NCI-H1092 (cell line): ENCODE measurements at places on chromosomes 16 and 17.

DNA sequence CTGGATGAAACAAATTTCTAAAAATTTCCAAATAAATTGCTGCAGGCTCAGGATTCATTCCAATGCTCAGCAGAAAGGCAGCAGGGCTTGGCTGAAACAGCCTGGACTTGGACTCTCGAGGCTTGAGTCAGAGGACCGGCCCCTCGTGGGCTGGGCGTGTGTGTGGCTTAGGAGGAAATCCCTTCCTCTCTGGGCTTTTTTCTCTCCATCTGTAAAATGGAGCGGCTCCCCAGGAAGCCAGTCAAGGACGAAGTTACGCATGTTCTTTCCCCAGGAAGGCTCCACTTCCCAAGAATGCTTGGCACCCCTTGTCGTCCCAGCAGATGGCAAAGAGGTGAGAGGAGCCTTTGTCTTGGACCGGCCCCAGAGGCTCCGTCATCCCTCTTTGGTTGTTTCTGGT, 13.5 kb downstream of the SLC46A1 start:
- no peak for DNase-seq

GRCh38 chr17:80103449-80104085, 2.2 kb downstream of the GAA start:
- DNase-seq, result no peak

DNA sequence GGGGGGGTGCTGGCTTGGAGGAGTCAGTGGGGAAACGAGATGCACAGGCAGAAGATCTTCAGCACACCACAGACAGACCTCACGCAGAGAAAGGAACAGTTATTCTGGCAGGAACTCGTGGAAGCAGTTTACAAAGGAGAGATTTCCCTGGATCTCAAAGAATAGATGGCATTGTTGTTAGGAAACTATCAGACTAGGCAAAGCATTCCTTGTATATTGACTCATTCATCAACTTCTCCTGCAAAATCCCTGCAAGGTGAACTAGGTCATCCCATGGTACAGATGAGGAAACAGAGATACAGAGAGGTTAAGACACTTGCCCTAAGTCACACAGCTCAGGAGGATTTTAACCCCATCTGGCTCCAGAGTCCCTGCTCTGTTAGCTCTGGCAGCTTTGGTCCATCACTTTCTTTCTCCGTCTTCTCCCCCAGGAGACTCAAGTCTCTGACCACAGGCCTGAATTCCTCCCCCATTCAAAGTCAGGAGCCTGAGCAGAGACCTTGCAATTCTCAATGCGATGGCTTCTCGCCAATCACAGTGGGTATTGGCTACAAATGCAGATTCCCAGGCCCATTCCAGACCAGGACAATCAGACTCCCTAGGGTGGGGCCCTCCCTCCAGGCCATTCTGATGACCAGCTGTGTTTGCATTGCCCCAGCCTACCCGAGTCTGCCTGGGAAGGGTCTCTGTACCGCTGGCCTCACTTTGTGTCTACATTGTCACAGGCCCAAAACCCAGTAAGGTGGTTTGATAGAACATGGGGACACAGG, 56.4 kb downstream of the LITAF start:
- DNase-seq, result no peak

DNA sequence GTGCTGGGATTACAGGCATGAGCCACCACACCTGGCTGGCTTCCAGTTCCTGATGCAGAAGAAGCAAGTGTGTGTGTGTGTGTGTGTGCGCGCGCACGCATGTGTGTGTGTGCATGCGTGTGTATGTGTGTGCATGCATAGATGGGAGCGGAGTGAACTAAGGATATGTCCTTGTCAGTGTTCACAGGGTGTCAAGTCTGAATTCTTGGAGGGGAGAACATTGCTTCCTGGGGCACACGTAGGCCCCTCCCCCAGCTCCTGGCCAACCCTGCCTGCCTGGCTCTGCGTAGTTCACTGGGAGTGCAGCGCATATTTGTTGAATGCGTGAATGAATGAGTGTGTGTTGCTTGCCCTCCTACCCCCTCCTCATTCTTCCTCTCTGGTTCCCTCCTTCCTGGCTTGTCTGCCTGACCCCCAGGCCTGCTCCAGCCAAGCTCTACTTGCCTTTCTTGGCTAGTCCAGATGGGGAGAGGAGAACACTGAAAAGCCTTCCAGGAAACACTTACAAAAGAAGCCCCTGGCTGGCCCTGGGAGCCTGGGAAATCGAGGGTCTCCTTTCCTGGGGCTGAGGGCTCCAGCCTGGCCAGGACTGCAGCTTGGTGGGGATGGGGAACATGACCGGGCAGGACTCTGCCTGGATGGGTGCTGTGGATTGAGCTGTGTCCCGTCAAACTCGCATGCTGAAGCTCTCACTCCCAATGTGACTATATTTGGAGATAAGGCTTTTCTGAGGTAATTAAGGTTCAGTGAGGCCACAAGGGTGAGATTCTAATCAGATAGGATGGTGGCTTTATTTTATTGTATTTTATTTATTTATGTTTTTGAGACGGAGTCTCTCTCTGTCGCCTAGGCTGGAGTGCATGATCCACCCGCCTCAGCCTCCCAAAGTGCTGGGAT, 27.9 kb downstream of the IGFBP4 start:
- no peak for DNase-seq

DNA sequence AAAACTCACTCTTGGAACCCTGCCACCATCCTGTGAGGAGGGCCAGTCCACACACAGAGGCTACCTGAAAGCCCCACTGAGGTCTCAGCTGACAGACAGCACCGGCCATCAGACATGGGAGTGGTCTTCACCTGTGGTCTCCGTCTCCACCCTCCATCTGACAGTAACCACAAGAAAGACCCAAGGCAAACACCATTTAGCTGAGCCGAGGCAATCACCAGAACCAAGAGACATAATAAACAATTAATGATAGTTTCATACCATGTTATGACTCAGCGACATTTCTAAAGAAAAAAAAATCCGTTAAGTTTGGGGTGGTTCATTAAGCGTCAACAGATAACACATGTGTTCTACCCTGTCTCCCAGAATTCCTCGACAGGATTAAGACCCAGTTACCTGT, 6.1 kb upstream of the EVPLL start:
- DNase-seq, result no peak

GRCh38 chr16:79600638-79601091, at the start of gene MAF:
Gene MAF, minus strand, starts transcription at chr16:79600737. Its CDS starts 835 bp downstream, at chr16:79599902.
- DNase-seq, result peak; percentile 55

GRCh38 chr17:31311526-31311925, 2.3 kb downstream of the EVI2B start:
- DNase-seq, result no peak

GRCh38 chr16:75589306-75589705, 23.1 kb downstream of the GABARAPL2 start:
- DNase-seq, result no peak

DNA sequence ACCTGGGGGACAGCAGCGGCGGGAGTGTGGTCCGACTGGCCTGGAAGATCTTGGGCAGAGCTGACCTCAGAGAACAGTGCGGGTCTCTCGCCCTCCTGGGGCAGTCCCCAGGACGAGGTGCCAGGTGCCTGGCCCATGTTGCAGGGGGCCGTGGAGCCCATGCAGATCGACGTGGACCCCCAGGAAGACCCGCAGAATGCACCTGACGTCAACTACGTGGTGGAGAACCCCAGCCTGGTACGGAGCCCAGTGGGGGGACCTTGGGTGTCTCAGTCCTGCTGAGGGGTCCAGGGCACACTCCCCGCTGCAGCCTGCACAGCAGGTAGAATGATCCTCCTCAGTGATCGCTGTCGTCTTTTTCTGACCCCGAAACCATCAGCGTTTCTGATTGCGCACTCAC, 1.4 kb downstream of the GPS1 start:
- DNase-seq, result no peak

DNA sequence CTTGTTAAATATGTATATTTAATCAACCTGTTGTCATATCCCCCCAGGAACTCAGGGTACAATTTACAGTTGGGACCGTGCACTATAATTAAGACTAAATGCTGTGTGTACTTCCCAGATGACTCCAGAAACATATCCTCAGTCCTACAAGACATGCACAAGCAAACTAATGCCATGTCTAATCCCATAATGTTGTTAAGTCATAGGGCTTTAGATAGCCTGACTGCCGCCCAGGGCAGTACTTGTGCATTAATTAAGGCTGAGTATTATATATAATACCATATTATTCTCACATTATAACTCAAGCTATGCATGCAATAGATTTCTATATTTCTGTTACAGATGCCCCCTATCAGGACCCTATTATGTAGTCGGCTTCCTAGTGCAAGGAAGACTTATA, 20.1 kb upstream of the CPHXL start:
- no peak for DNase-seq

GRCh38 chr17:16583781-16584180, 14.8 kb upstream of the ZNF287 start:
- DNase-seq, result no peak

DNA sequence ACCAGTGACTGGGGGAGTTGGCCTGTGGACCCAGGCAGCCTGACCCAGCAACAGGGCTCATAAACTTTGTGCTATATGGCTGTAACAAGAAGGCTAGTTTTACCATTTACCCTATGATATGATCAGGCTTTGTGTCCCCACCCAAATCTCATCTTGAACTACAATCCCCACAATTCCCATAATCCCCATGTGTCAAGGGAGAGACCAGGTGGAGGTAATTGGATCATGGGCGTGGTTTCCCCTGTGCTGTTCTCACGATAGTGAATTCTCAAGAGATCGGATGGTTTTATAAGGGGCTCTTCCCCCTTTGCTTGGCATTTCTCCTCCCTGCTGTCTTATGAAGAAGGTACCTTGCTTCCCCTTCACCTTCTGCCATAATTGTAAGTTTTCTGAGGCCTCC, 111.2 kb upstream of the NLRP1 start:
- no peak for DNase-seq

DNA sequence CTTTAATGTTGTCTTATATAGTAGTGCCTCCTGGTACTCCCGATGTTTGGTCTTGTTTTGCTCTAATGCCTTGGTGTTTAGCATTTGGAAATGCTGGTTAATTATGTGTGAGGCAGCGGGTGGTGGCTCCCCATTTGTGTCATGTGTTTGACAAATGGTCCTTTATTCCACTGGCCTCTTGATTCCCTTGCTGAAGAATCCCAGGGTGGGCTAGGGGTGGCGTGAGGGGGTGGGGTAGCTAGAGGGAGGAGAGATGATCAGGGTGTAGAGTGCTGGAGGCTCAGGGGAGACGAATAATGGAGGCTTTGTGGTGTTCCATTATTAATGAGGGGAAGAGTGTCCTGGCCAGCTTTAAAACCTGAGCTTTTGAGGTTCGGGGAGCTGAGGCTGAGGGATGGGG, 5.4 kb downstream of the DYNLL2 start:
- DNase-seq, result no peak

DNA sequence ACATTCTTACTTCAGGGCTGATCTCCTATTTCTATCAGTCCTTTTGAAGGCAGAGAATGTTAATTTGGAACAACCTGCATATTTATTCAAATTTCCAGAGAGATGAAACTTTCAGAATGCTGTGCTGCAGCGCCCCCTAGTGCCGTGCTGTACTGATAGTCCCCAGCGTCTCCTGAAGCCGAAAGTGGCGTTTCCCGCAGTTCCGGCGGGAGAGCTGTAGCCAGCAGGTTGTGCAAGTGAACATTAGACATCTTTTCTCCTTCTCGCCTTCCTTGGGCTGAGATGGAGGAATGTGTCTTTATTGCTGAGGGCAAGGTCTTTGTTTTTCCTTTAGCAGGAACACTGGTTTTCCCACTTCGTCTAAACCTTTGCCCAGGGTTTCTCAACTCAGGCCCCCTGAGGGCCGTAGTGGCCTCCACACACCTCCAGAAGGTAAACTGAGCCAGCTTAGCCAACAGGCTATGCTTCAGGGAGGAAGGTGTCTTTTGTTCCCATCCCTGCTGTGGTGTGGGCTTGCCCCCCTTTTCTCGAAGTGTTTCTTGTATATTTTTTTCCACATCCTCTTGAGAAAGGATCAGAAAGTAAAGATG, 26.4 kb downstream of the USP10 start:
- DNase-seq, result peak; percentile 47

DNA sequence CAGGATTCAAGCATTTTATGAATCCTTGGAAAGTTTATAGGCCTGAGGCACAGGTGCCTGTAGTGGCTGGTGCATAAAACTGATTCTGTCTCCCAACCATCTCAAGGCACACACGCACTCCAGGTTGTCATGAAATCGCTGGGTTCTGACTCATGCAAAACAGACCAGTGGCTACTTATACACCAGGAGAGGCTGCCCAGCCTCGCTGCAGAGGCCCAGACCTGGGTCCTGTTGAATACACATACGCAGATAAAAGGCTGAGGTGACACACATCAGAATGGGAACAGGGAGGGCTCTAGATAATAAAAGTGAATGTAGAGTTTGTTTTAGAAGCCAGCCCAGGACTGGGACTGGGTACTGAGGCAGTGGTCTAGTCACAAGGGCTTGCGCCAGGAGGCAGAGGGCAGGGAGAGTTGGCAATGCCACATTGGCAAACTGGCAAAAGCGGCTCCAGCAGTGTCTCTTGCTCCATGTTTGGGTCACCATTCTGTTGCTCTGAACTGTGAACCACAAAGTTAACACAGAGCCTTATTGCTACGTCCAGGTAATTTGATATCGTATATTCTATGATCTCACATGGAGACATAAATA, 13.6 kb downstream of the OR1D5 start:
- DNase-seq, result no peak

DNA sequence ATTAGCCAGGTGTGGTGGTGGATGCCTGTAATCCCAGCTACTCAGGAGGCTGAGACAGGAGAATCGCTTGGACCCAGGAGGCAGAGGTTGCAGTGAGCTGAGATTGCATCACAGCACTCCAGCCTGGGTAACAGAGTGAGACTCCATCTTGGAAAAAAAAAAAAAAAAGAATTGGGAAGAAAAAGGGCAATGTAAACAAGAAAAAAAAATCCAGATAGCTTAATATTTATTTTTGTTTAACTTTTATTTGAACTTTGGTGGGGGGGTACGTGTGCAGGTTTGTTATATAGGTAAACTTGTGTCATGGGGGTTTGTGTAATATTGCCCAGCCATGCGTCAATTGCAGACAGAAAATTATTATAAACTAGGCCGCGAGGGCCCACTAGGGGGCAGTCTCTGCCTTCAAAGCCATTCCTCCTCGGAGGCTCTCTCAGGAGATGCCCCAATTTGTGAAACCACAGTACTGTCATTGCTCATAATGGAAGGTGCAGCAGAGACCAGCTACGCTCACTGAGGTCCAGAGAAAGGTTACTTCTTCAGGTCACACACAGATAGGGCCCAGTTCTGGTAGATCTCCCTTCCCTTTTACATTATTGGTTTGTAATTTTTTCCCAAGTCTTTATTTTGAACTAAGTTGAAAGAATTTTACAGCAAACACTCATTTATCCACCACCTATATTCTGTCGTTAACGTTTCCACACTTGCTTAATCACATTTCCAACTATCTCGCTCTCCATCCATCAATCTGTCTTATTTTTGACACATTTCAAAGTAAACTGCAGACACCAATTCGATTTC, 206.2 kb downstream of the PRKCB start:
- DNase-seq, result peak; percentile 52

DNA sequence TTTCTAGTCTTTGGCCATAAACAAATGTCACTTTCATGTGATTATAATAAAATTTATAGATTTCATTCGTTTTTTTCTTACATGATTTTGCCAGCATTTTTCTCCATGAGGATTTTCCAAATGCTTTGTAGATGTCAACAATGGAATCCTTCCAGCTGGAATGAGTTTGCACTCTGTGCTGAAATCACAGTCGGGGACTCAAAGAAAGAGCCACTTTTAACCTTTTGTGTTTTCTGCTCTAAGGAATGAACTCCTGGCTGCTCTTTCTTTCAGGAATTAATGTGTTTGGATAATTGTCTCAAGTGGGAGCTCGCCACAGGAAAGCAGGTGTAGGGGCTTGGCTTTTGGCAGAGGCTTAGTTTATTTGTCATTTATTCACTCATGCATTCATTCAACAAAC, 372.3 kb upstream of the SALL1 start:
- DNase-seq, result peak; percentile 26

- no peak for DNase-seq
These were observed 12.0 kb downstream of the IL4R start for GRCh38 chr16:27325736-27326135.

GRCh38 chr17:79843474-79843815, 4.2 kb upstream of the CBX4 start:
- DNase-seq, result no peak
